ENCODE measurements at places on chromosomes 1 and 21. TPM values are rescaled to one million over a fixed set of nuclear protein-coding genes. Genes with fewer than 3 reads are reported as not detected.
A peak's percentile ranks its signal among the peaks of the same experiment; 100 is the strongest.

The CAMSAP2 gene
- 30.3 TPM for total RNA-seq

The IQGAP3 gene
- 1.7 TPM for total RNA-seq

The C1QC gene
- total RNA-seq, result 287 TPM

The KCTD3 gene
- 41.6 TPM for total RNA-seq

The TDRD10 gene
- 4.7 TPM for total RNA-seq

The LCE1E gene
- total RNA-seq, result not detected

The LIN28A gene
- total RNA-seq, result not detected

The FCRL2 gene
- 2.5 TPM for total RNA-seq

The UBL4B gene
- total RNA-seq, result not detected

The GNG4 gene
- not detected for total RNA-seq

The AMY1C gene
- not detected for total RNA-seq

The KCNJ9 gene
- not detected for total RNA-seq

DNA sequence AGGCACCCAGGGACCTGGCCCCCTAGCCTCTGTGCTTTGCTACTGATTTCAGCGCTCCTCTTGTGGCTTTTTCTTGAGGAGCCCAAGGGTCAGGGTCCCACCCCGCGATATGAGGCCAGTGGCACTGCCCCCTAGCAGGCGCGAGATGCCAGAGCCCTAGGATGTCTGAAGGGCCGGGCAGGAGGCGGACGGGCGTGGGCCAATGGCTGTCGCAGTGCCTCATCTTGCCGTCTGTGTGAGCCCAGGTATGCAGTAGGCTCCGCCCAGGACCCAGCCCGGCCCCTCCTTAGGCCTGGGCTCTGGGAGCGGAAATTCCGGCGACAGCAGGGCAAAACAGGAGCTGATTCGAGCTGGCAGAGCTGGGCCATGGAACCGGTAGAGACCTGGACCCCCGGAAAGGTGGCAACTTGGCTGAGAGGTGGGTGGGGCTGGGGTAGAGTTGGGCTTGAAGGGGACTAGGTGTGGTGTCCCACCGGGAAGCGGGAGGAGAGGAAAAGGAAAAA, at the start of gene CNKSR1:
Gene CNKSR1 (plus strand): TSS at position 310 of the 503 bp plus-strand sequence. CDS start 57 bp downstream, at position 367.
- peak; percentile 67 for DNase-seq

DNA sequence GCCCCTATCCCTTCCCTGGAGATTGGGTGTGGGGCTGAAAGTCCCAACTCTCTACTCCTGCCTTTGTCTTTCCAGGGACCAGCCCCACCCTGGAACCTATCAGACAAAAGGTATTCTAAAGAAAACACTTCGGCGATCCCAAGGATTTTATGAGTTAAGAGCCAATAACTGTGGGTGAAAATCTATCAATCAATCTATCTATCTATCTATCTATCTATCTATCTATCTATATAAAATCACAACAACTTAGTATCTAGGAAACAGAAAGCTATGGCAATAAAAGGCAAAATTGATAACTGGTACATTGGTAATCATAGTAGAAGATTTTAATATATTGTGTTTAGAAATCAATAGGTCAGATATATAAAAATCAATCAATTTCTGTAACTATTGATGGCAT, 22.9 kb downstream of the TRIM11 start:
- DNase-seq, result no peak

- no peak for DNase-seq
These were observed 8.3 kb downstream of the SDE2 start for GRCh38 chr1:225990705-225991464.

- DNase-seq, result no peak
These were observed 388.1 kb upstream of the NR5A2 start for GRCh38 chr1:199639453-199639852.

DNA sequence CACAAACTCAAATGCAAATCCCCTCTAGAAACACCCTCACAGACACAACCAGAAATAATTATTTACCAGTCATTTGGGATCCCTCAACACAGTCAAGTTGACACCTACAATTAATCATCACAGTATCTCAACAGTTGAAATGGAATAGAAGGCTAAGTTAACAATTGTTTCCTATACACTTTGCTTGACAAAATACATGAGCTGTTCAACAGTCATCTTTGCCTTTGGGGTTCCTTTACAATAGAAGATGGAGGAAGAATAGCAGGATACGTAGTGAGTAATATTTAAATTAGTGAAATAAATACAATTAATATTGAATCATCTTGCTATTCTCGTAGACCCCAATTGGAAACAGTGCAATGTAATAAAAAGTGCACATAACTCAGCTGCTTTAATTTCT, 487.3 kb upstream of the ADAMTS5 start:
- DNase-seq, result no peak

- no peak for DNase-seq
These were observed 1.3 kb upstream of the NEK2 start for GRCh38 chr1:211676761-211677160.

GRCh38 chr1:94713472-94714141, 106.5 kb upstream of the SLC44A3 start:
- DNase-seq, result no peak

- DNase-seq, result no peak
These were observed 151.7 kb upstream of the NEGR1 start for GRCh38 chr1:72434070-72434469.

DNA sequence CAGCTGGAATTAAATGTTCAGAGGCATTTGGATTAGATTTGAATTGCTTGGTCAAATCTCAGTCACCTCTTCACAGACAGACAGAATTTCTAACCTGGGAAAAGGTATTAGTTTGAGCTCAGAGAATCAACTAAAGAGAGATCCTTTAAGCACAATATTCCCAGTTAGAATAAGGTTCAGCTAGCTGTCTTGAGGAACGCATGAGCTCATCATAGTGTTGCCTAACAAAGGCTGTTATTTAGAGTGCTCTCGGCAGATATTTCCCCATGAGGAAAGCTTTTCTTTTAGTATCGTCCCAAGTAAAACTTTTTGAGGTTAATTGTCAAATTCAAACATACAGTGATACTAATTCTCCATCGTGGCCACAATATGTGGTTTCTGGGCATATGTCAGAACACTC, 269.9 kb downstream of the HLX start:
- no peak for DNase-seq

- DNase-seq, result no peak
These were observed 352 bp downstream of the MEX3A start for GRCh38 chr1:156081917-156082308.

- DNase-seq, result no peak
These were observed 133.7 kb downstream of the RUNX1 start for GRCh38 chr21:34915364-34915841.

GRCh38 chr1:29047142-29047541, 76.6 kb downstream of the TMEM200B start:
- DNase-seq, result no peak

- peak; percentile 39 for DNase-seq
These were observed 48.2 kb downstream of the ELK4 start for GRCh38 chr1:205583461-205584130.

DNA sequence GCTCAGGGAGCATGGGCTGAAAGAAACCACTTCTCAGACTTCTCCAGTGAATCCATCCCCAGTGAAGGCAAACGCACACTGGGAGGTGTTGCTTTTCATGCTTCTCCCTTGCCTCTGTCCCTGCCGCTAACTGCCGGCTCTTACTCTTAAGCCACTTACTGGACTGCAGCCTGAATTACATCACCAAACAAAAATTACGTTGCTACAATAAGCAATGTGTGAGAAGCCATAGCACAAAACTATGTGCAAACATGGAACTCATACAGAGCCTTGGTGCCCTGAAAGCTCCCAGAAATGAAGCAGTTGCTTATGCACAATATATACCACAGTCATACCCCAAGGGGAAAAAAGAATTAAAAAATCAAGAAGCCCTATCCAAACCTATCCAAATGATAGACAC, 375.2 kb downstream of the KCNH1 start:
- DNase-seq, result no peak

- peak; percentile 74 for DNase-seq
These were observed 4.1 kb upstream of the SH3BGRL3 start for GRCh38 chr1:26275580-26276431.

DNA sequence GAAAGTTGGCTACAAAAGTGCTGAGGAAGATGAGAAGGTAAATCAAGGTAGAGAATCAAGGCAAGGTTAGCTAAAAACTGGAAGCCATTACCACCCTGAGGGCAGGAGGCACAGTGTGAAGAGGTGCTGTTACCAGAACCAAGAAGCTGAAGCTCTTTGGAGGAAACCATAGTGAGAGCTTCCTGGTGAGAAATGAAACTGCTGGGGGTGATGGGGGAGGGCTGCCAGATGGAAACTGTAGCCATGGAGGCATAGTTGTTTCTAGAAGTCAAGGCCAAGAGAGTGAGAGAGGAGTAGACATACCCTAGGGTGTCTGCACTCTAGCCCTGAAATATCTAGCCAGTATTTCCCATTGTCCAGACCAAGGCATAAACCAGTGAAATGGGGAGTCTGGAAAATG, 28.7 kb downstream of the IFI44 start:
- no peak for DNase-seq

DNA sequence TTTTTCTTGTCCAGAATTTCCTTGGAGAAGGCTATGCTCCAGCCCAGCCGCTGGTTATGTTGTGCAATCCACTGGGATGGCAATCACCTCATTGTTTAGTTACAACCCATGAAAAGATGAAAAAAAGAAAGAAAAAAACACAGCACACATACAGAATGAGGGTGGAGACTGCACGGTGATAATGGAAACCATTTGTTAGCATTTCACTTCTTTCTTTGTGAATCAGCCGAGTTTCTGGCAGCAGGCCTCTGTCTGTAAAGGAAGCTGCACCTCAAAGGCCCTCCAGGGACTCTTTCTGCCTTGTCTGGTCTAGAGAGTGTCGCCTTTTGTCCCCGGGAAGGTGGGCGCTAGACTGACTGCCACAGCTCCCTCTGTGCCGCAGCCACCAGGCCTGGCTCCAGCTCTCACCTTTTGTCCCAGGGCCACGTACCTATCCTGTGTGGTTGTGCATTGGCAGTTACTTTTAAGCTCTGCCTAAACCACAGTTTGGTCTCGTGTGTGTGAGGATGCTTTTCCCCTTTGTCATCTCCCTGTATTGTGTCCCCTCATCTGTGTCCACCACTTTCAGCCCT, 35.6 kb downstream of the NGF start:
- DNase-seq, result no peak

- DNase-seq, result no peak
These were observed 2.6 kb downstream of the RER1 start for GRCh38 chr1:2394220-2394619.

GRCh38 chr1:184643661-184644060, 111.0 kb downstream of the EDEM3 start:
- no peak for DNase-seq

GRCh38 chr21:42189431-42189830, 29.5 kb upstream of the ABCG1 start:
- DNase-seq, result no peak

DNA sequence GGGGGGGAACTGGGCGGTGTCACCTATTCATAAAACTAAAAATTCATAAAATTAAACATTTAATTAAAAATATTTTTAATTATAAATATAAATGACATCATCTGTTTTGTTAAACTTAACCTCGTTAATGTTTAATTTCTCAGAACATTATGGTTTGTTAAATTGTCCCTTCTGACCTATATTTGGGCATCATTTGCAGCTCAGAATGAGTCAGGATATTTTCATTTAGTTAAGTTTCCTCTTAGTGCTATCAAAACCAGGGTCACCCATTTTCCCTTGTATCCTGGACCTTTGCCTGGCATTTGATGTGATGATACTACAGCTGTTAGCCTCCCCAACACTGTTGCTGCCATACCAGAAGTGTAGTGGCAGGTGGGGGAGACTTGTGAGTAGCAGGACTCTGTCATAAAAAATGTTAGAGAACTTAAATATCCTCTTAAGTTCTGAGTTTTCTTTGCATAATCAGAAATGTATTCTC, 30.3 kb downstream of the TSNAX start:
- no peak for DNase-seq

DNA sequence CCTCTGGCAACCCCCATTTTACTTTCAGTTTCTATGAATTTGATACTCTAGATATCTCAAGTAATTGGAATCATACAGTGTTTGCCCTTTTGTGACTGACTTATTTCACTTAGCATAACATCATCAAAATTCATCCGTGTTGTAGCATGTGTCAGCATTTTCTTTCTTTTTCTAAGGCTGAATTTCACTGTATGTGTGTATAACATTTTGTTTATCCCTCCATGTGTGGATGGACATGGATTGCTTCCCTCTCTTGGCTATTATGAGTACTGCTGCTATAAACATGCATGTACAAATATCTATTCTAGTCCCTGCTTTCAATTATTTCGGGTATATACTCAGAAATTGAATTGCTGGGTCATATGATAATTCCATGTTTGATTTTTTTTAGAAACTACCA, 97.3 kb downstream of the MAP3K21 start:
- no peak for DNase-seq

GRCh38 chr1:159009704-159010361, at the start of gene IFI16:
TSS of gene IFI16 (plus strand) at chr1:159009907. CDS start at chr1:159014681, 4,774 bp downstream.
- no peak for DNase-seq

DNA sequence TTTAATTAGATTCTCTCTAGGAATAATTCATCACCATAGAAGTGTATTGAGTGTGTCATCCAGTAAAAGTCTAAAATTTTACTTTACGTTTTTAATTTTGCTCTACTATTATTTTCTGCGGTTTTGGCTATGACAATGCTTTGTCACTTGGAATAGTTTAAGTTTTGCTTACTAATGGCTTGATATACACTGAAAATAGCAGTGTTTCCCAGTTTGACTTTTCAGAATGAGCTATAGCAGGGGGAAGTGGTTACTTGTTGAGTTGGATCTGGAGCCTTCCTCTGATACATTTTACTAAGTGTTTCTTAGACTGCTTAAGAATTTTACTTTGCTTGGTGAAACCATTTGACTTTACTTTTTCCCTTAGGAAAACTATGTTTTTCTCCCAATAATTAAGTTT, 5.0 kb downstream of the DNAJC16 start:
- no peak for DNase-seq

DNA sequence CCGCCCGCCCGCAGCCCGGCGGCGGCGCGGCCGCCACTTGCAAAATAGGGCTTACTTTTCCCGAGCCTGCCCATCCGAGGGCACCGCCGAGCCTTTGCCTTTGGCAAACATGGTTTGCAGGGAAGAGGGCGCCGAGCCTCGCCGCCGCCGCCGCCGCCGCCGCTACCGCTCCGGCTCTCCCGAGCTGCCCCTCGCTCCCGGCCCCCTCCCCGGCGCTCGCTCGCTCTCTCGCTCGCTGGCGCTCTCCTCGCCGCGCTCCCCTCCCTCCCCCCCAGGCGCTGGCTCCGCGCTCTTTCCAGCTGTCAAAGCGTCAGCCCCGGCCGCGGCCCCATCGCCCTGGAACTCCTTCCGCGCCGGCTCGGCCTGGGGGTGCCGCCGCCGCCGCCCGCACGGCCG, 298 bp downstream of the SSBP3 start:
- DNase-seq, result no peak

- peak; percentile 62 for DNase-seq
These were observed 1.1 kb downstream of the TNFRSF4 start for GRCh38 chr1:1212780-1213344.

DNA sequence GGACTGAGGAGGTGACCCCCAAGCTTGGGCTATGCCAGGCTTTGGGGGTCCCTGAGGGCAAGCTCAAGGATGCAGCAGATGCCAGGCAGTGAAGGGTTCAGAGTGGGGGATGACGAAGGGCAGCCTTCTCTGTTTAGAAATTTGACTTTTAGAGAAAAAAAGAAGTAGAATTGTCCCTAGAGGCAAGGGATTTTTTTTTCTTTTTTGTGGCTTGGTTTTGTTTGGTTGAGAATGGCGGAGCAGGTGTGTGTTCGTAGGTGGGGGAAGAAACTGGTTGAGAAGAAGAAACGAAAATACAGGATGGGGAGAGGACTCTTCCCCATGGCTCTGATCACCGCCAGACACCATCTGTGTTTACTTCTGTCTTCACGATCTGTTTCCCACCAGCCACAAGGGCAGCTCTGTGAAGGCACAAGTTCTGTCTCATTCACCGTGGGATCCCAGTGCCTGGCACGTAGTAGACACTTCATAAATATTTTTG, 8.2 kb downstream of the PLA2G5 start:
- no peak for DNase-seq

- no peak for DNase-seq
These were observed 51.1 kb upstream of the H6PD start for GRCh38 chr1:9183441-9183840.
